Stimulated activated CD4-positive, alpha-beta T cell treated with anti-CD3 and anti-CD28 coated beads, Interleukin-4, amount 100 ng/mL, for 48 hours (primary cell): ENCODE measurements at places on chromosomes 12 and 14.

DNA sequence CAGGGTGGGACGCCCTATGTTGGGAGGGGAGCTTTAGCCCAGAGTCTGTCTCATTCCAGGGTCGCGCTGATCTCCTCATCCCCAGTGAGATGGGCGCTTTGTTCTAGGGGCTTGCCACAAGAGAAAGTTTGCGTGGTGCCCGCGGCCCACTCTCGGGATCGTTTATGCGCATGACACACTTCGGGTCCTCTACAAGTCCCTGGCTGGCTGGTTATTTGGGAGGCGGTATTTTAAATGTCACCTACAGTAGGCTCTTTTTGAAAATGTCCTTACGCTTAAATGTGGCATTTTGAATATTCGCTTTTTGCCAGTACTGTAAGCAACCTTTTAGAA, 541 bp downstream of the GOLT1B start:
- peak; percentile 17 for DNase-seq

GRCh38 chr12:48356041-48356768, 5.5 kb upstream of the ZNF641 start:
- no peak for DNase-seq

- DNase-seq = no peak
Observed at GRCh38 chr12:131030472-131031328, 77.0 kb downstream of the ADGRD1 start.

- DNase-seq = no peak
Observed at GRCh38 chr14:78947681-78948080, 777.5 kb downstream of the NRXN3 start.

DNA sequence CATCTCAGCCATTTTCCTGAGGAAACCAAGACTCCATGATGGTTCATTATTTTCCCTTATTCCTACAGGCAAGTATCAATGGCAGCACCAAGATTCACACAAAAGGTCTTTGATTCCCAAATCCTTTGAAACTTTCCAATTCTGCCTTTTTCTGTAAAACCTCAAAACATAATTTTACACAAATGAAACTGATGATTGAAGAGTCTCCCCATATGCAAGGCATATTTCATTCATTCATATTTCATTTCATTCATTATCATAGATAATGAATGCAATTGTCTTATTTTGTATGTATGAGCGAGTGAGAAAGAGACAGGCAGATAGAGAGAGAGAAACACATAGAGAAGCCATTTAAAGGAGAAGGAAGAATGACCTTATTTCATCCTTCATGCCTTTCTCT, 172.8 kb downstream of the BTG1 start:
- DNase-seq = no peak

DNA sequence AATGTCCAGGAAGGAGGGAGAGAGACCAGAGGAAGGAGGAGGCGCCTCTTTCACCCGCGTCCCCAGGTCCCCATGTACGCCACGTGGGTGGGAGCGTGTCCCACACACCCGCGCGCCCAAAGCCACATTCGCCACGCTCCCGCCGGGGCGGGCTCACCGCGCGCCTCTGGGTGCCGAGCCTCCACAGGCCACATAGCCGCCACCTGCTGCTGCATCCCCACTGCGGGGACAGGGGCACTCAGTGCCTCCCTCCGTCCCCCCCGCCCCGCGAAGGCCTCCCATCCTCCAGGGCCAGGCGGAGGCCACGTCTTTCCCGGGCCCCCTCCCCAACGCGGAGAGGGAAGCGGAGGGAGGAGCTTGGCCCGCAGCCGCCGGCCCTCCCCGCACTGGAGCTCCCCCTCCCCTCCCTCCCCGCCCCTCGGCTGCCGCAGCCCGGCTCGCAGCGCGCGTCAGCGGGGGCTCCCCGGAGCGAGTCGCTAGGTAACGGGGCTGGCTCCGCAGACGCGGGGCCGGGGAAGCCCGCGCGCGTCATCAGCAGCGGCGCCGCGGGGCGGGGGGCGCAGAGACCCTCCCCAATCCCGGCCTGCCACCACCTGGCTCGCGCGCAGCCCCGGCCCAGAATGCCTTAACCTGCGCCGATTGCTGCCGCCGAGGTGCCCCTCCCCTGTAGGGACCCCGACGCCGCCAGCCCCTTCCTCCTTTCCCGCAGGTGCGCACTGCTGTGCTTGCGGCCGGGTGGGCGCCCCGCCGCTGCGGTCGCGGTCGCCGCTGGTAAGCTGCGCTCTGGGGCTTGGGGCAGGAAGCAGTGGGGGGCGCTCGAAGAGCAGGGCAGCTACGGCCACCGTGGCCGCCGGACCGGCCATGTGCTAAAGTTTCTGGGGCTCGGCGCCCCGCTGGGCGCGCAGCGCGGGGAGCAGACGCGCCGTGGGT, 536 bp upstream of the TUNAR start:
- no peak for DNase-seq

GRCh38 chr14:80653956-80654355, 287.6 kb downstream of the CEP128 start:
- DNase-seq = no peak

DNA sequence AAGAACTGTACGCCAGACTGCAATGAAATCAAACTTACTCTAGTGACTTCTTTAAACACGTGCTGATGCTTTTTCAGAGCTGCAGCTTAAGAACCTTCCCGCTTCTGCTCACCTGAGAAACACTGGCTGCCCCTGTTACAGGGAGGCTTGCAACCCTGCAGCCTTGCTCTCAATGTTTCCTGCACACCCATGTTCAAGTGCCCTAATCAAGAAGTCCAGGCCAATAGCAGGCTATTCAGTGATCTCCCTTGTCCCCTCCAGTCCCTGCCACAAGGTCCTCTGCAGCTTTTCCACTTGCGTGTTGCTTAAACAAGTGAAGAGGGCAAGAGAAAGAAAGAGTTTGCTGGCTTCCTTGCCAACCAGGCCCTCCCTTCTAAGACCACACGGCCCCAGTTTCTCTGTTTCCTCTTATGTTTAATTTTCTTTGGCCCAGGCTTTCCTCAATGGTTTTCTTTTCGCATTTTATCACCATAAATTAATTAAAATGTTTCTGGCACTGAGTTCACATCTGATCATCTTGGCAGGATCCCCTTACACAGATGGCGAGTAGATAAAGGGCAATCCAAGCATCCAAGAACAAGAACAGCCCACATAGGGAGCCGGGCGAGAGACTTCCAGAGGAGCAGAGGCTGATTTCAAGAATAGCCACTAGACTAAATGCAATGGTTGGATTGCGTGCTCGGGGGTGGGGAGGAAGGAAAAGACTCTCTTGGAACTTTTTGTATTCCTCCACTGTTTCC, 82.3 kb upstream of the CDKN3 start:
- DNase-seq = no peak

DNA sequence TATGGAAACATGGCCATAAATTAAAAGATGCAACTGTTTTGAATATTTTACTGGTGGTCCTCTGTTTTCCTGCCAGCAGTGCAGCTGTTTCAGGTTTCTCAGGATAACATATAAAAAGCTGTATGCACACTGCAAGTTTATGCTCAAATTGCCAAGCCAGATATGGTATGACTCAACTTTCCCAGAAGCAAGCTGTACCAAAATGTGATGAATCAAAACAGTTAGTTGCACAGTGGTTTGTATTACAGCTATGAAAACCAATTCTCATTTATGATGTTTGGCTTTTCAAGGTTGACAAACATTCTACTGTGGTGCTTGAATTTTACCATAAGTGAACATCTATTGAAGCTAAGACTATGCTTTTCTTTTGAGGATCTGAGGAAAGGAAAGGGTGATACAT, 15.5 kb downstream of the TRMT5 start:
- no peak for DNase-seq

GRCh38 chr12:95129115-95129514, 55.7 kb upstream of the NR2C1 start:
- DNase-seq = no peak

DNA sequence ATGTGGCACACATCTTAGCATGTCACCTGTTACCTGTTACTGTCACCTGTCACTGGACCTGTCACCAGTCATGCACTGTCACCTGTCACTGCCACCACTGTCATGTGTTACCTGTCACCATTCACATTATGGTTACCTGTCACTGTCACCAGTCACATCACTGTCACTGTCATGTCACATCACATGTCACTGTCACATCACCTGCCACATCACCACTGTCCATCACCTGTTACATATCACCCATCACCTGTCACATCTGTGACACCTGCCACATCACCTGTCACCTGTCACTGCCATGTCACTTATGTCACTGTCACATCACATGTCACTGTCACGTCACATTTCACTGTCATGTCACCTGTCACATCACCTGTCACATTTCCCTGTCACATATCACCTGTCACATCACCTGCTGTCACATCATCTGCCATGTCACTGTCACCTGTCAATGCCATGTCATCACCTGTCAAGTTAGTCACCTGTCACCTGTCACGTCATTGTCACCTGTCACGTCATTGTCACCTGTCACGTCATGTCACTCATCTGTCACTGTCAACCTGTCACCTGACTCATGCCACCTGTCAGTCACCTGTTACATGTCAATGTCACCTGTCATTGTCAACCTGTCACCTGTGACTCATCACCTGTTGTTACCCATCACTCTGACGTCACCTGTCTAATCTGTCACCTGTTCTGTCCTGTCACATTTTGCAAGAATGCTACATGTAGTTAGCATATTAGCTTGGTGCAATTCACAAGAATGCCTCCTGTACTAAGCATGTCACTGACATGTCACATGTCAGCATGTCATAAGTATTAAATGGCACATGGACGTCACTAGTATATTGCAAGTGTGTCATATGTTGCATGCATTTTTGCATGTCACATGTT, 29.0 kb upstream of the TESC start:
- no peak for DNase-seq

- DNase-seq = peak; percentile 72
Observed at GRCh38 chr14:61525293-61526011, 169.9 kb upstream of the HIF1A start.

- no peak for DNase-seq
Observed at GRCh38 chr12:1843641-1844005, 23.3 kb downstream of the LRTM2 start.

DNA sequence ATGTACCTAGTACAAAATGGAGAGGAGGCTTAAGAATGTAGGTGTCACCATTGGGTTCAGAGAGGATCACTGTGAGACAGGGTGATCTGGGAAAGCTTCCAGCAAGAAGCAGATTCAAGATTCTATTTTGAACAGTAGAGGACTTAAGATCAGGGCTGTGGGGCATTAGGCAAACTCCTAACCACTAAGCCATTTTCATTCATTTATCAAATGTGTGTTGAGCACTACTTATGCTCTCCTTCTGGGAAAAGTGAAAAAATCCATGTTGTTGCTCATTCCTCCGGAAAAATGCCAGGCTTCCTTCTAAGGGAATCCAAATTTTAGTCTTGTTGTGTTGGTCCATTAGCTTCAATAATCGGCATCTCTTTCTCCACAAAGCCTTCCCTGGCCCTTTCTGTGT, 163.4 kb downstream of the NUAK1 start:
- no peak for DNase-seq

DNA sequence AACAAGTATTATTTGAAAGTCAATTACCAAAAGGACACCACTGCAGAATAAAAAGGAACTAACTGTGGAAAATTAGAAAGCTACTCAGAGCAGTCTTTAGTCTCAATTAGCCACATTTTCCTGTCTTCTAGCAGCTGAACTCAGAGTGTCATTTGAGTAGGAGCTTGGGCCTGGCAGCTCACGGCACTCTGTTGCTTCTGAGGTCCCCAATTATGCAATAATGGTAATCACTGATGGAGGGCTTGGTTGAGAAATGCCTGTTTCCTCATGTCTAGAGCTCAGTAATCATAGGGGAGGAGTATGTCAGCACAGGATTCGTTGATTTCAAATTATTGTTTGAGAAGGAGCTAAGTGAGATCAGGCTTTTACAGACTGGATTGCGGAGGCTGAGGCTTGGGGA, 108.6 kb downstream of the VRK1 start:
- no peak for DNase-seq

DNA sequence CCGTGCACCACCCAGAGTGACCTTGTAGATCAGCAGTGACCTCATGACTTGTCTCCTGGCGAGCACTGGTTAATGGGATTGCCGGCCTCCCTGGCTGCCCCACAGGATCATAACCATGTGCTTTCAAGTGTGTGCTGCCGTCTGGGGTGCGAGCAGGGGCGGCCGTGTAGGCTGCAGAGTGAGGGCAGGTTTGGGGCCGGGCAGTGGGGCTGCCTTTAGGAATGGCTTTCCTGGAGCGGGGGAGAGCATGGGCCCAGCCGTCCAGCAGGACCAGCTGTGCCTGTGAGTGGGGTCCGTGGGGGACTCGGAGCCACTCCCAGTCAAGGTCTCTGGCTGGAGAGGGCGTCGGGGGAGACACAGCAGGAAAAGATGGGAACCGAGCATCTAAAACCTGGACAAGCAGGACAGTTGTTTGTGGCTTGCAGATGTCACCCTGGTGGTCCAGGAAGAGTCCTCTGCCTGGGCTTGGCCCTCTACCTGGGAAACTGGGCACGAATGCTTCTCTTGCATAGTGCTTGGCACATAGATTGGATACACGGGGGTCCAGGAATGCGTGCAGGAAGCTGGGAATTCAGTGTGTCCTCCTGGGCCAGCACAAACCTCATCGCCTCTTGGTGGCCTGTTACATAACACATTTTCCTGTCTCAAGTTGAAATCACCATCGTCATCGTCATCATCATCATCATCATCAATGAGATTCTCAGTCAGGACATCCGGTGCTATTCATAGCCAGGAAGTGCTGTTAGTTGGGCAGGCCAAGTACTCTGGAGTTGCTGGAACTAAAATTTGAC, 96.0 kb downstream of the ADGRD1 start:
- no peak for DNase-seq

- DNase-seq = no peak
Observed at GRCh38 chr12:10967409-10967808, 19.3 kb downstream of the TAS2R50 start.

GRCh38 chr14:54702014-54702491, 135.1 kb downstream of the SAMD4A start:
- DNase-seq = no peak

DNA sequence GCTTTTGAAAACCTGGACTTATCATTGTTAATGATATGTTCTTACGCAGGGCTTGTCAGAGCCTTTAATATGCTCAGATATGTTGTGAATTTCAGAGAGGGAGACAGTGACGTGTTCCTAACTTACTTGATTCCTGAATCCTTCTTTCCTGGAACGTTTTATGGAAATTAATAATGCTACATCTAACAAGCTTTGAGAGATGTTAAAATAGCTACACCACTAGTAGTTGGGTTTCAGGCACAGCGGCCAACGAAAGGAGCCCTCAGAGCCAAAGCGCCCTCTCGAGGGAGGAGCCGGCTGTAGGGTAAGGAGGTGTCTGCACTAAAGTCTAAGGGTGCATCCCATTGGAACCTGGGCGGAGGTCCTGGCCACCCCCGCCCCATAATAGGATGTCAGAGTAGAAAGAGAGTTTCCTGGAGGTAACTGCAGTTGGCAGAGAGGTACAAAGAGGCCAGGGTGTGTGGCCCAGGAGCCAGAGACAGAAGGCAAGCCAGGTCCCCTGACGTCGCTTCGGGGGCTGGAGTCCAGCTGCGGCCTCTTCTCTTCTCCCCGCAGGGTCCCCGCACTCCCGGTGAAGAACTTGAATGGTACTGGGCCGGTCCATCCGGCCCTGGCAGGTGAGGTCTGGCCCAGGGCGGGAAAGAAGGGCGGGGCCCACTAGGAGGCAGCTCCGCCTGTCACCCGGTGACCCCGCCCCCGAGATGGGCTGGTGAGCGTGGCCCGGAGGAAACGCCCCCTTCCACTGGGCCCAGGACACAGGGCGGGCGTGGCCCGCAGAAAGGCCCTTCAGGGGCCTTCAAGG, 36.3 kb downstream of the DTX1 start:
- no peak for DNase-seq

- DNase-seq = no peak
Observed at GRCh38 chr12:59867689-59868088, 271.9 kb downstream of the SLC16A7 start.
